ENCODE measurements at places on chromosomes 11 and 22.
A peak's percentile ranks its signal among the peaks of the same experiment; 100 is the strongest.

GRCh38 chr11:45031912-45032519 is 81.3 kb upstream of the TP53I11 start:
- DNase-seq = no peak

DNA sequence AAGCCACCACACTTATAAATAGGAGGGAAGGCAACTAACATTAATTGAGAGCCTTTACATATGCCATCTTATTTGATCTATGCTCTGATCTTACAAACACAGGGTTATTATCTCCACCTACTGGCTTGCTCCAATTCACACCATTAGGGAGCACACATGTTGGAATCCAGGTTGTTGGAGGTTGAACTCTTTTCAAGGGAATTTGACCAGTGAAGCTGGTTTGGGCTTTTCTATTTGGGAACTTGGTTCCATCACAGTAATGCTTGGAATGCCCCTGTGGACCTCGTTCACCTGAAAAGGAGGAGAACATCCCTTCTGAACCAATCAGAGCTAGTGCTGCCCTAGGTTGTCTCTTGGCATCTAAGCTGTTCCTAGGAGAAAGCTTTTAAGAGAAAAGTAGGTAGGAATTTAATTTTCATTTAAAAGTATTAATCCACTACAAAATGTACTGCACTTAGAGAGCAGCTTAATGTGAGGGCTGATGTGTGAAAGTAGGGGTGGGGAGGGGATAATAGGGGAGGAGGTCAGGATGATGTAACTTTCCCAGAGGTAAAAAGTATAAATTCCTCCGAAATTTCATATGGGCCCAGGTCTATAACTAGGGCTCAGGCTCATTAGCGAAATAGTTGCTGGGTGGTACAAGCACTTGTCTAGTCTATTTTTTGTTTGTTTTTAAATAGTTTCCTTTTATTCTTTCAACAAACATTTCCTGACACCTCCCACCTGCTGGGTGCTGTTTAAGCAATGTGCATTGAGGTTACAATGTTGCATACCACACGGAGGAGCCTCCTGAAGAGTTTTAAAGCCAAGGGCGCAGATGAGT is 7.6 kb upstream of the MICAL2 start:
- DNase-seq = no peak

GRCh38 chr11:118897721-118898310 is 14.1 kb downstream of the CXCR5 start:
- DNase-seq = no peak

DNA sequence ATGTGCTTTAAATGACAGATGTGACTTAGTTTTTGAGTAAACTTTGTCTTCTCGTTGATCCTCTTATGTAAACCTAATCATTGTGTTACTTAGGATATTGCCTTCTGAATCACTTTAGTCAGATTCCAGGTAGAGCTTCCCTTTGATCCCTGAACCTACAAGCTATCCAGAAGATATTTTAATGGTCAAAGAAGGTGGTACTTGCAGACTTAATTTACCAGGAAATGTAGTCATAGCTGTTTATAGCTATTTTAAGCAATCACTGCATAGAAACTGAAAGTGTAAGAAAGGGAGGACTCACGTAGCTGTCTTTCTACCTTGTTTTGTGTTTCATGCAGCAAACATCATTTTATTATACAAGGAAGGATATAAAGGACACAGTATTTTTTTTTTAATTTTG is 189.5 kb downstream of the DDX10 start:
- DNase-seq = no peak

GRCh38 chr11:95924414-95924760 is 480 bp upstream of the MTMR2 start:
- peak; percentile 44 for DNase-seq

GRCh38 chr11:110809417-110810199 is 97.4 kb upstream of the ARHGAP20 start:
- DNase-seq = no peak

- peak; percentile 88 for DNase-seq
Measured at GRCh38 chr11:108115500-108116140, 5.7 kb upstream of the ACAT1 start.

GRCh38 chr11:71112990-71113389 is 139.4 kb downstream of the SHANK2 start:
- DNase-seq = no peak

DNA sequence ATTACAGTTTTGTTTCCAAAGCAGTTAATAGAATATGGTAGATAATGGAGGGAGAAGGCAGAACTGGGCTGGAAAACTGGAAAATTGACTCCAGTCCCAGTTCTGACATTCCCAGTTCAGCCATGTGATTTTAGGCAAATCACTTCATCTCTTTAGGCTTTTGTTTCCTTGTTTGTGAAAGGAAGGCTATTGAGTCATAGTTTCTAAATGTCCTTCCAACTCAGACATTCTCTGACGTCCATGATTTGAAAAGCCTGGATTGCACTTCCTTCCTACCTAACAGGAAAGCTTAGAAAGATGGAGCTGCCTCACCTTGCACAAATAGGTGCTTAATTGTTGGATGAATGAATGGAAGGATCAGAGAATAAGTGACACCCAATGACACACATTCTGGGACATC is 19.8 kb upstream of the GALNT18 start:
- DNase-seq = no peak

GRCh38 chr11:2555336-2555735 is 110.5 kb downstream of the KCNQ1 start:
- DNase-seq = no peak

GRCh38 chr11:19970944-19971343 is 189.3 kb downstream of the DBX1 start:
- no peak for DNase-seq

GRCh38 chr11:200224-201003 is 6.8 kb downstream of the BET1L start:
- no peak for DNase-seq

GRCh38 chr11:97895572-97895971 is 1125.2 kb upstream of the CNTN5 start:
- no peak for DNase-seq
